ENCODE measurements at places on chromosomes 11 and 22.

DNA sequence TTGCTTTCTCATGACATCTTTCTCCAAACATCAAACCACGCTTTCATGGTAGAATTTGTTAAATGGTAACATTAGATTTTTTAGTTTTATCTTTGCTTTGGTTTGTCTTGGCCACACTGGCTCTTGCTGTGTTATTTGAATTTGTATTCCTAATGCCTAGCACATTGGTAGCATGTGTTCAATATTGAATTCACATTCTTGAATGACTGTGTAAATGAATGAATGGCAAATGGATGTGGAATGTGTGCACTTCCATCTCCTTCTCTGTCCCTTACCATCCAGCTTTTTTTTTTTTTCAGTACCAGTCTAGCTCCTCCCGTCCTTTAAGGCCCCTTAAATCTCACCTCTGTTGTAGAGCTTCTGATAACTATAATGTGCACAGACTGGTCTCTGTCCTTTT is 41.2 kb downstream of the HEPHL1 start:
- no peak for DNase-seq

- no peak for DNase-seq
Observed at GRCh38 chr11:65150509-65151299, 16.4 kb upstream of the SYVN1 start.

- no peak for DNase-seq
Observed at GRCh38 chr11:19279451-19279850, 38.7 kb upstream of the E2F8 start.

DNA sequence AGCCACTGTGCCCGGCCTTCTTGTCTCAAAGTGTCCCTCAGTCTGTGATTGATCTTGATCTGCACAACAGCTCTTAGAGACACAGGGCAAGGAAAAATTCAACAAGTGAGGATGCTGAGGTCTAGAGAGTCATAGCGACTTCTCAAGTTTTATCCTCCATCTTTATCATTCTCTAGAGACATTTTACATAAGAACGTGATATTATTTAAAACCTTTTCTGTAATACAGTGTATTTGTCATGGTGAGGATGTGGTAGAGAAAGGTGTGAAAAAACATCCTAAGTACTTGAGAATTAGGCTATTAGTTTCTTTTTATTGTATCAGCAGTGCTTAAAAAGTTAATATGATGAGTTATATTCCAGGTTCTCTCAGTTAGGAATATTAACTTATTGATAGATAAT is 50.2 kb downstream of the EMSY start:
- DNase-seq = no peak

DNA sequence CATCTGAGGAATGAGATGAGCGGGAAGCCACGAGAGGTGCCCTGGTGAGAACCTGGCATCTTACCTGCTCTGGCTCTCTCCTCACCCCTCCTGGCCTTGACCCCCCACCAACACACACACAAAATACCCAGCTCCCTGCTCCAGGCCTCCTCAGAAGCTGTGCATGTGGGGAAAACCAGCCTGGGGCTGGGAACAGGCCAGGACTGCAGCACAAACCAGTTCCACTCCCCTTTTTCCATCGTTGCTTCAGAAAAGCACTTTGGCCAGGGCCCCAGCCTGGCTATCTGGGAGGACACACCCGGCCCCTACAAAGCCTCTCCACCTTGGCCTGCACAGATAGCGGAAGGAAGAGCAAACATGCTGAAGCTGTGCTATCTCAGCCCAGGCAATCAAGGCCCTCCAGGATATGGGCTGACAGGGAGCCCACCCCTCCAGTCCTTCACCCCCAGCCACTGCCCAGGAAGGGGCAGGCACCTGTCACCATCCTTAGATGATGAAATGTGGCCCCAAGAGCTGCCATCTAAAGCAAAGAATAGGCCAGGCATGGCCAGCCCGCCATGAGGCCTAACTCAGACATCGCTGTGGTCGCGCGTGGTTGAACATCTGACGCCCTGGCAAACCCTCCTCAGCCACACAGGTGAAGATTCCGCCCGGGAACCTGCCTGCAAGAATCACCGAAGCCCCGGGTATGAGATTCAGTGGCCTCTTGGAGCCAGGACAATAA is 35.4 kb downstream of the PISD start:
- no peak for DNase-seq

All from AG04450 (cell line).